Esophagus squamous epithelium (tissue), 5 donors: ENCODE measurements at places on chromosomes 6 and 20. TPM values are rescaled to one million over a fixed set of nuclear protein-coding genes. Genes with fewer than 3 reads are reported as not detected.

GRCh38 chr20:41131594-41132387 lies 5.6 kb upstream of the PLCG1 start:
- peaks cover 21% of the 10 kb centered on the region for H3K4me1 ChIP-seq
- DNase-seq, result no peak
- H3K27me3 ChIP-seq, result no peaks in the 10 kb centered on the region
- no peak overlapping the region for H3K4me3 ChIP-seq
- H3K36me3 ChIP-seq, result peaks cover 5% of the 10 kb centered on the region

SLC16A10 gene
- total RNA-seq, result 3.4 TPM

GRCh38 chr6:683742-684440 lies 9.0 kb downstream of the EXOC2 start:
- peak overlapping the region; percentile 36 for H3K27ac ChIP-seq
- H3K4me3 ChIP-seq, result peak overlapping the region; percentile 25
- peaks cover 4% of the 10 kb centered on the region for H3K4me1 ChIP-seq
- no peak for DNase-seq
- H3K27me3 ChIP-seq, result no peaks in the 10 kb centered on the region

GRCh38 chr6:144131248-144131709 lies 19.0 kb upstream of the STX11 start:
- no peak overlapping the region for H3K27ac ChIP-seq
- H3K27me3 ChIP-seq, result no peaks in the 10 kb centered on the region
- no peaks in the 10 kb centered on the region for H3K4me1 ChIP-seq
- H3K4me3 ChIP-seq, result no peak overlapping the region
- no peak for DNase-seq
- H3K36me3 ChIP-seq, result no peaks in the 10 kb centered on the region

DNA sequence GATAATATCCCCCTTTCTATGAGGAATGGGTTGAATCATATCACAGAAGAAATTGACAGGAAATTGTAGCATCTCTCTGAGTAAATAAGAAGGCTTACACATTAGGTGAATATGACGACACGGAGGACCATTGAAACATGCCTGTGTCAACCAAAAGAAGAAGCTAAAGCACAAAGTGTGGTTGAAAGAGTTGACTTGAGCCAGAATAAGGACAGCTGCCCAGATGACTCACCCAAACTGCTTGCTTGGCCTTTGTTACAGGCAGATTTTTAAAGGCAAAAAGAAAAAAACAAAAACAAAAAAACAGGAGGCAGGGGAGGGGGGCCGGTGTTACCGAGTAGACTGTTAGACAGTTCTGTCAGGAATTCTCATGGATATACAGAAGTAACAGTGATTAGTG lies 129.8 kb upstream of the EDN1 start:
- no peaks in the 10 kb centered on the region for H3K27me3 ChIP-seq
- no peaks in the 10 kb centered on the region for H3K4me1 ChIP-seq
- no peak for DNase-seq
- H3K36me3 ChIP-seq, result no peaks in the 10 kb centered on the region
- peak overlapping the region; percentile 8 for H3K27ac ChIP-seq

CAGE1 gene
- total RNA-seq, result 0.09 TPM

DNA sequence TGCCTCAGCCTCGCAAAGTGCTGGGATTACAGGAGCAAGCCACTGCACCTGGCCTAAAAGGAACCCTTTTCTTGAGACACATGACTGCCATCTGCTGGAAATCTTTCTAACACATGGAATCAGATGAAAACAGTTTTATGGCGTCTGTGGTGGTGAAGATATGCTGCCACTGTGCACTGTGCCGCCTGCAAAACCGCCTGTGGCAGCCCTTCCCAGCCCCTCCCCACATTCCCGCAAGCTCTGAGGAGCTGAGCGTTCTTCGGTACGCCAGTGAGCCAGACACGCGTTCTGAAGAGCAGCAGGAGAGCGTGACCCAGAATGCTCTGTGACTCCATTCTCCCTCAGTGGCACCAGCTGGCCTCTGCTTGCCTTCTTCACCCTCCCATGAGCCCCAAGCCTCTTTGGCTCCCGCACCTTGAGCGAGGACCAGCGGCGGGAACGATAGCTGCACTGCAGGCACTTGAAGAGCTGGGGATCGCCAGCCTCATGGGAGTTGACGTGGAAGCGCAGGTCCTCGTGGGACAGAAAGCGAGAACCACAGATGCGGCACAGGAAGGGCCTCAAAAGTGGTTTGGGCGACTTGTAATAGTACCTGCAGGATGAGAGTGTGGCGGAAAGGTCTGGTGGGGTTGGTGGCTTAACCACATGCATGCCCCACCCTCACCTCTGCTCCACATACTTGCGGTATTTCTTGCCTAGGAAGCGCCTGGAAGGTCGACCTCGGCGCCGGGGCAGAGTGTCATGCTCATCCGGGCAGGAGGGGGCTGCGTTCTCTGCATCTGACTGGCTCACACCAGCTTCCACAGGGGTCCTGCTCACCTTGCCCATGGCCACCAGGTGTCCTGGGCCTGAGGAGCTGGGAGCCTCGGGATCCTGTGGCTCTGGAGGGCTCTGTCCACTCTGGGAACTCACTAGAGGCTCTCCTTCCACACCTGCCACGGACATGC lies 8.7 kb downstream of the ZNF335 start:
- H3K4me3 ChIP-seq, result no peak overlapping the region
- peaks cover 87% of the 10 kb centered on the region for H3K36me3 ChIP-seq
- no peaks in the 10 kb centered on the region for H3K4me1 ChIP-seq
- H3K27me3 ChIP-seq, result no peaks in the 10 kb centered on the region
- DNase-seq, result no peak

LY6G6C gene
- total RNA-seq, result 3.6 TPM

FLRT3 gene
- total RNA-seq, result 1.6 TPM

SPINT3 gene
- not detected for total RNA-seq

PAK5 gene
- total RNA-seq, result 0.34 TPM

GRCh38 chr6:111818539-111819226 lies 54.6 kb downstream of the FYN start:
- H3K4me1 ChIP-seq, result peaks cover 16% of the 10 kb centered on the region
- H3K36me3 ChIP-seq, result no peaks in the 10 kb centered on the region
- no peak overlapping the region for H3K4me3 ChIP-seq
- DNase-seq, result no peak
- no peaks in the 10 kb centered on the region for H3K27me3 ChIP-seq

- no peak overlapping the region for H3K4me3 ChIP-seq
- peaks cover 8% of the 10 kb centered on the region for H3K4me1 ChIP-seq
- DNase-seq, result no peak
- no peaks in the 10 kb centered on the region for H3K36me3 ChIP-seq
- H3K27me3 ChIP-seq, result no peaks in the 10 kb centered on the region
These were observed 37.6 kb upstream of the PHIP start for GRCh38 chr6:79115553-79116182.

DNA sequence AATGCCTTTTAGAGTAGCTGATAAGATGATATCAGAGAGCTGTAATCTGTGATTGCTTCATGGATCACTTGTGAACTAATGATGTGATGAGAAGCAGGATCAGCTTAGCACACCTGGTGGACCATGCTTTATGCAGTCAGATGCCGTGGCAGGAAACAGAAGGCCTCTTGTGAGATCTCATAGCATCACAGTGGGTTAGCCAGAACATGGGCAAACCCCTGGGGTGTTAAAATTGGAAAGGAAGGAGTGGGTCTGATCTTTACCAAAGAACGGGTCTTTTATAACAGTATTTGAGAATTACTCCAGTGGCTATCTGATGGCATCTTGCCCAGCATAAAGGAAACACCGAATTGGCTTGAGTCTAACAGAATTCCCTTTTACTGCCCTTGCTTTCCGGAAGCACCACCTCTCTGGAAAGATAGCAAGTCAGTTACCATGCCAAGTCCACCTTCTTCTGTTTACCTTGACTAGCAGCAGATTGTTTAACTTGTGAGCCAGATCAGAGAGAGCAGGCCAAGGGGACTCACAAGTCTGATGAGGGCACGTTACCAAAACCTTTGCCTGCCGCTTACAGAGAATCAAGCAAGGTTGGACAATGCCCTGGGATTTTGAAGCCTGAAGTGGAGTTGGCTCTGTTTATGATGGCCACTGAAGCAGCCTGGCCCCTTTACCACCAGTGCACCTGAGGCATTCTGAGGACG lies 20.9 kb upstream of the SRF start:
- H3K36me3 ChIP-seq, result peaks cover 5% of the 10 kb centered on the region
- H3K27me3 ChIP-seq, result no peaks in the 10 kb centered on the region
- no peak overlapping the region for H3K4me3 ChIP-seq

GRCh38 chr6:168951217-168951616 lies 302.4 kb downstream of the THBS2 start:
- H3K4me3 ChIP-seq, result no peak overlapping the region
- no peak for DNase-seq
- H3K4me1 ChIP-seq, result peaks cover 9% of the 10 kb centered on the region
- peak overlapping the region; percentile 26 for H3K27ac ChIP-seq
- H3K36me3 ChIP-seq, result no peaks in the 10 kb centered on the region

PTK7 gene
- total RNA-seq, result 41.6 TPM

GRCh38 chr20:58308680-58309527 lies 611 bp upstream of the RAB22A start:
- no peaks in the 10 kb centered on the region for H3K27me3 ChIP-seq
- H3K4me3 ChIP-seq, result peak overlapping the region; percentile 90
- peak overlapping the region; percentile 70 for H3K27ac ChIP-seq
- no peak for DNase-seq
- peaks cover 3% of the 10 kb centered on the region for H3K36me3 ChIP-seq

DNA sequence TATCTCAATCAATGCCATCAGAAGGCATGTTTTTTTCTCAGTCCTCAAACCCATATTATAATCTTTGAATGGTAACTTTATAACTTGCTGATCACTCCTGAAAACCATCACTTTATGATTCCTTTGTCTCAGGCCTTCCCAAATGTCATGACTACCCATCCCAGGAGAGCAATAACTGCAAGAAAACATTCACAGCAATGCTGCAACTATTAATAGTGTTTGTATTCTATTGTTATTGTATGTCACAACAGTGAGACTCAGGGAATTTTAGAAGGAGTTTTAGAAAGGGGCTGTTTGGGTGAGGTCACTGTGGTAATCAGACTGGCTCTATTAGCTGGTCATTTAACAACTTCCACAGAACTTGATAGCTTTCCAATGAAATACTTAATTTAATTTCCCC lies 301.4 kb upstream of the TBX18 start:
- no peaks in the 10 kb centered on the region for H3K36me3 ChIP-seq
- H3K27me3 ChIP-seq, result no peaks in the 10 kb centered on the region
- H3K4me3 ChIP-seq, result no peak overlapping the region
- H3K27ac ChIP-seq, result no peak overlapping the region
- no peaks in the 10 kb centered on the region for H3K4me1 ChIP-seq

DNA sequence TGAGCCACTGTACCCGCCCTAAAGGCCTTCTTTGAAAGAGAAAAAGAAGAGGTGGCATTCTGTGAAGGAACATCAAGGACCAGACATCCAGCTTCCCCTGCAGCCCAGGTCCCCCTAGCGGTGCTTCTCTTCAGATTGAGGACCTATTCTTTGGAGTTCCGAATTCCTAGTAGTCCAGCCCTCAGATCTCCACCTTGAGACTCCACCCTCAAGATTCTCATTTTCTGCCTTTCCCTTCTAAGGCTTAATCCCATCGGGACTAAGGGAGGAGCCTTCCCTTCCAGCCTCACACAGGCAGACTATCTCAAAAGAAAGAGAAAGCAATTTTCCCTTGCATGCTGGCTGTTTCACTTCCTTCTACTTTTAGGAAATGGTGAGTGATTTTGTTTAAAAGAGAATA lies 32.5 kb downstream of the MUC22 start:
- no peak overlapping the region for H3K27ac ChIP-seq
- no peaks in the 10 kb centered on the region for H3K4me1 ChIP-seq
- no peak overlapping the region for H3K4me3 ChIP-seq
- H3K36me3 ChIP-seq, result no peaks in the 10 kb centered on the region
- H3K27me3 ChIP-seq, result no peaks in the 10 kb centered on the region

CFB gene
- 30.3 TPM for total RNA-seq

- no peak for DNase-seq
- H3K36me3 ChIP-seq, result no peaks in the 10 kb centered on the region
- H3K27me3 ChIP-seq, result no peaks in the 10 kb centered on the region
These were observed 322.2 kb downstream of the PLCB1 start for GRCh38 chr20:8454137-8454712.

DNA sequence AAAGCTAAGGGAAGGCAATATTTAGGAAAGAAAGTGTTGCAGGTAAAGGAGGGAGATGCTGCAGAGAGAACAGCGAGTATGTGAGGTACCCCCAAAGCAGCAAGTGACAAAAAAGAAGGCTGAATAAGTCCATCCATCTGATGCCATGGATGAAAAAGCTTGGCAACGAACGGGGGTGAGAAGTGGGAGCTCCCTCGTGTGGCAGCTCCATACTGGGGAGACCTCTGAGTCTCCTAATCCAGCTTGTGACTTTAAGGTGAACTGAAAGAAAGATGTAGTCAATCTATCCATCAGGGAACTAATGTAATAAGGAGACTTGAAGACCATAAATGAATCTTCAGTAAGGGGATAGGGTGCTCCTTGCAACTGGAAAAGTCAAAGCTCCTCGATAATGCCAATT lies 156.6 kb downstream of the OTOR start:
- no peak for DNase-seq
- H3K4me3 ChIP-seq, result no peak overlapping the region
- H3K4me1 ChIP-seq, result no peaks in the 10 kb centered on the region
- H3K36me3 ChIP-seq, result no peaks in the 10 kb centered on the region
- H3K27me3 ChIP-seq, result no peaks in the 10 kb centered on the region

DNA sequence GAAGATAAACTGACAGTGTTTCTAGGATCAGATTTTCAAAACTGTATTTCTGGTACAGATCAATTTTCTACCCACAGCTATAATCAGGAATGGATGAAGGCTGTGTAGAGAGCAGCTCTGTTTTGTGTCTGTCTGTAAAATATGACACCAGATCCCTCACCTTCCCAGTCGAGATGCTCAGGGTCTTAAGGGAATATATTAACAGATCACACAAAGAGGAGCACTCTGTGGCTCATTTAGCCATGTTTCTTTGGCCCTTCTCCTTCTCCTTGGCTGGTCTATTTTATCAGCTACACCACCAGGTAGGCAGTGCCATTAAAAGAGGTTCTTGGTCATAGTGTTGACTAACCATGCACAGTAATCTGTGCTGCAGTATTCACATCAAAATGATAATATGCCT lies 82.6 kb downstream of the PREP start:
- no peak overlapping the region for H3K27ac ChIP-seq
- H3K4me1 ChIP-seq, result no peaks in the 10 kb centered on the region
- no peak for DNase-seq
- no peak overlapping the region for H3K4me3 ChIP-seq
- no peaks in the 10 kb centered on the region for H3K27me3 ChIP-seq
- H3K36me3 ChIP-seq, result no peaks in the 10 kb centered on the region

DNA sequence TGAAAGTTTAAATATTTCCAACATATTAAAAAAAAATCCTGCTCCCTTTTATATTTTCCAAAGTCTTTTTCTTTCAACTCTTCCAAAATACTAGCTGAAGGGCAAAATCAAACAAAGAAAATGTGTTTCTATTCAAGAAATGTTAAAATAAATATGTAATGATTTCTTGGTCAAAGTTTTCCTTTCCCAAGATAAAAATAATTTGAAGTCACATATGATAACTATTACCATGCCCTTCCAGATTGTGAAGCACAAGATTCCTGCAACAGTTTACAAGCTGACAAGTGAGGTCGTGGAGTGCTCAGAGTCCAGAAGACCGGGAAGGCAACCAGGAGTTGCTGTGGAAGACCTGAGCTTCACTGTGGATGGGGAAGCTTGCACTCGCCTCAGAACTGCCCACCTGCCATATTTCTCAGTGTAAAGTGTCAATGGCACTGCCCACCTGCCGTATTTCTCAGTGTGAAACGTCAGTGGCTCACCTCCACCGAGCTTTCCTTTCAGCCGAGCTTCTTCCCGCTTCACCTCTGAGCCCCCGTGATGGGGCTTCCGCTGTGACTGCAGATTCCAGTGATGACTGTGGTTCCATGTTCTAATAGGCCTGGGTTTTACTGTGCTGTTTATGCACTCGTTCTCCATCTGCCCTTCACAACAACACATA lies 160.5 kb downstream of the THBS2 start:
- H3K27me3 ChIP-seq, result no peaks in the 10 kb centered on the region
- no peaks in the 10 kb centered on the region for H3K36me3 ChIP-seq
- no peak overlapping the region for H3K4me3 ChIP-seq
- H3K27ac ChIP-seq, result no peak overlapping the region
- no peaks in the 10 kb centered on the region for H3K4me1 ChIP-seq

MEP1A gene
- not detected for total RNA-seq

FABP7 gene
- not detected for total RNA-seq

ANKRD6 gene
- total RNA-seq, result 7.4 TPM
